ENCODE measurements at places on chromosomes 7 and 10. TPM values are rescaled to one million over a fixed set of nuclear protein-coding genes. Genes with fewer than 3 reads are reported as not detected.

- no peak for DNase-seq
Measured at GRCh38 chr10:34356463-34356862, 458.6 kb downstream of the PARD3 start.

- DNase-seq: no peak
Measured at GRCh38 chr7:88071994-88072714, 138.1 kb downstream of the ADAM22 start.

GRCh38 chr10:124493214-124493882 is 31.7 kb downstream of the LHPP start:
- peak; percentile 21 for DNase-seq

GRCh38 chr7:63521-64021 is 128.8 kb upstream of the FAM20C start:
- no peak for DNase-seq

- DNase-seq: no peak
Measured at GRCh38 chr7:144142187-144142586, 19.2 kb downstream of the OR2A14 start.

DNA sequence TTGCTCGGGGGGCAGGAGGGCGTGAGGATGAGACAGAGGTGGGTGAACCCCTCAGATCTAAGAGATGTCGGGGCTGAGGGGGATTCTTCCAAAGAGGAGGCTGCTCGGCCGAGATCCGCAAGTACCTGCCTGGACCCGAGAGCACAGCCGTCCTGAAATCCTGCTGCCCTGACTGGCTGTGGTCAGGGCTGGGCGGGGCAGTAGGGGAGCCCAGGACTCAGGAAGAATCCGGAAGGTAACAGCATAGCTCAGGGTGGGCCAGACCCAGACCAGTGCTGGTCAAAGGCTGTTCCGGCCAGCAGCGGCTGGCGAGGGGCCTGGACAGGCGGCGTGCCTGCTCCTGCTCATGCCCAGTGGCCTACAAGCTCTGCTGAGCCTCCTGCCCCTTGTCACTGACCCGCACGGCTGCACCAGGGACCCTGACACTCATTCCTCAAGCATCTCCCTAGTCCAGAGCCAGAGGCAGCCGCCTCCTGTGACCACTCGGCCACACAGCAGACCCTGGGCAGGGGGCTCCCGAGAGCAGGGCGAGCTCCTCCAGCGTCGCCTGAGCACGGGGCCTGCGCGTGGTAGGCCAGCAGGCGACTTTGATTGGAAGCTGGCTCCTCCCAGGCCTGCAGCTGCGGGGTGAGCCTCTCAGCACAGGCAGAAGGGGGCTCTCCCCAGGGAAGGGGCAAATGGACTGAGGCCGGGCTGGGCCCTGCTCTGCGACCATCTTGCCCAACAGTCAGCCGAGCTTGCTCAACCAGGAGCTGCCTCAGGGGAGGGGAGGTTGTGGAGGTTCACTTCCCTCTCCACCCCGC is 3.1 kb upstream of the ADAP1 start:
- peak; percentile 44 for DNase-seq

DNA sequence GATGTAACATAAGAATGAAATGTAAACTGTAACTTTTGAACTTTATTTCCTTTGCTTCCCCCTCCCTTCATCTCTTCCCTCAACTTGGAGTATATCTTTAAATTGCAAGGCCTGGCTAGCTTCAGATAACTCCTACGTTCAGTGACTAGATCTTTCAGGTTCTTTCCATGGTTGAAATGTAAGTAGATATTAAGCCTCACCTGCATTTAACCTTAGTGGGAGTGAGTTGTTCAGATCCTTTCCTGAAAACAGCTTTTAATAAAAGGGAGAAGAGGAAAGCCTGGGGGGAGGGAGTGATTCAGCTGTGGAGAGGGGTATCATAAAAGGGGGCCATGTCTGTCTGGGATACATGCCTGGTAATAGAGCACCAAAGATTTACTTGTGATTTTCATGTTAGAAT is 19.0 kb upstream of the PRPS1L1 start:
- DNase-seq: no peak

SFRP5 gene
- 23.0 TPM for total RNA-seq

PNLIPRP2 gene
- total RNA-seq: 2.8 TPM

UFSP1 gene
- total RNA-seq: 3.0 TPM
